ENCODE measurements at places on chromosomes 3 and 15.

DNA sequence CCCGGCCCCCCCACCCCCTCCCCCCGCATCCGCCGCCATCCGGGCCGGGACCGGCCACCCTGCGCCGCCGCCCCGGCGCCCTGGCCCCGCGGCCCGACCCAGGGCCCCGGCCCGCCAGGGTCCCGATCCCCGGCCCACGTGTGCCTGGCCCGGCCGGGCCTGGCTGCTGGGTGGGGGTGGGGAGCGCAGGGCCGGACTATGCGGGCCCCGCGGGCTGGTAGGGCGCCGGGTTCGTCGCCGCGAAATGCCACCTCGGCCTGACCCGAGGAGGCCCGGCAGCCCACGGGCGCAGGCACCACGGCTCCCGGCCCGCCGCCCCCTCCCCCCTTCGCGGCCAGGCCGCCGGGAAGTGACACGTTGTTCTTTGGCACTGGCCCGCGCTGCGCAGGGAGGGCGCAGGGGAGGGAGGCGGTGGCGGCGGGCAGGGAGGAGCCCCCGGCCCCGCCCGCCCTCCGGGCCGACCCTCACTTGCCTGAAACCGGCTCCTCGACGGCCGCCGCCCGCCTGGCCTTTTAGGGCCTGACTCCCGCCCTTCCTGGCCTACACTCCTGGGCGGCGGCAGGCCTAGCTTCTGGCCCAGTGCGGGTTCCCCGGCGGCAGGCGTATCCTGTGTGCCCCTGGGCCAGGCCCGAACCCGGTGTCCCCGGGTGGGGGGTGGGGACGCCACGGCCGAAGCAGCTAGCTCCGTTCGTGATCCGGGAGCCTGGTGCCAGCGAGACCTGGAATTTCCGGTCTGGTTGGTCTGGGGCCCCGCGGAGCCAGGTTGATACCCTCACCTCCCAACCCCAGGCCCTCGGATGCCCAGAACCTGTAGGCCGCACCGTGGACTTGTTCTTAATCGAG is 515 bp downstream of the EIF4G1 start:
- peak; percentile 64 for DNase-seq

DNA sequence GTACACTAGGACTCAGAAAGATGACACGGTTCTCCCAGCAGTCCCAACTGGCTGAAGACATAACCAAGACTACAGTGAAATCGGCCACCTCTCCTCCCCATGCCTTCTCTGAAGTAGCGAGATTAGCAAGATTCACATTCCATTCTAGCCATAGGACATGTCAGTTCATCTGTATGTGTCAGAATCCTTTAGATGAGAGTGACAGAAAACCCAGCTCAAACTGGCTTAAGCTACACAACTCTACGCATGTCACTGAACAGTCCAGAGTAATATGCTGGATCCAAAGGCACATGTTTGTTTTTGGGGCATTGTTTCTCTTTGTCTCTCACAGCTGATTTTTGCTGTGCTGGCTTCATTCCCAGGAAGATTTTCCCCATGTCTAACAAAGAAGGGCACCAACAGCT is 75.8 kb downstream of the RARB start:
- DNase-seq: no peak

- DNase-seq: no peak
Measured at GRCh38 chr3:181761906-181762305, 50.2 kb downstream of the SOX2 start.

GRCh38 chr3:107560166-107560565 is 37.4 kb downstream of the BBX start:
- no peak for DNase-seq

GRCh38 chr3:55668359-55668758 is 181.3 kb upstream of the WNT5A start:
- no peak for DNase-seq

GRCh38 chr3:111465081-111465670 is 76.8 kb upstream of the CD96 start:
- no peak for DNase-seq

GRCh38 chr15:37106490-37107001 is 6.2 kb upstream of the MEIS2 start:
- DNase-seq: no peak

DNA sequence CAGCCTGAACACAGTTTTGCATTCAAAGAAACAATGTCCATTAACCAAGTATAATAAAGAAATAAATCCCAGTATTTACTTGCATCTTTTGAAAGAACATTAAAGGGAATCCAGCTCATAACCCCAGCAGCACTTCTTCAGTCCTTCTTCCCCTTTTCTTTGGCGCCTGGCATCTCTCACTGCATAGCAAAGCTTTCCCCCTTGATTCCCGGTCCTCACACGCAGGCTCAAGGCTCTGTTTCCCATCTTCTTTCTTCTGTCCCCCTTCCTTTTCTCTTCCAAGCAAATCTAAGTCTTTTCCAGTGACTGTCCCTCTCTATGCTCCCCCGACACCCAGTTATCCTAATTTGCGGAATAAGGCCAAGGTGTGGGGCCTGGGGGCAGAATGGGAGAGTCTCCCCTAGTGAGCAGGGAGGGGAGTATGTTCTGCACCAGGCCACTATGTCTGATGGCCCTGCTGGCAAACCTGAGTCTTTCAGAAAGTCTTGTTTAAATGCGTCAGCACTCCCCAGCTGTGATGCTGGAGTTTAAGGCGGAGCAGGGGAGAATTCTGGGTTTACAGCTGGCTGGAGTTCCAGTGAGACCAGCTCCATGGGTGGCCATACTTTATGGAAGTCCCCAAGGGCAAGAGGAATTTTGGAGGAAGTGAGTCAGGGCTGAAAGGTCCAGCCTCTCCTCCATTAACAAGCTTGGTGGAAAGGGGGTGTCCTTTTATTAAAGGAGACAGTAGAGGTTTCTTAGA is 42.1 kb downstream of the GOLGA6A start:
- DNase-seq: no peak

DNA sequence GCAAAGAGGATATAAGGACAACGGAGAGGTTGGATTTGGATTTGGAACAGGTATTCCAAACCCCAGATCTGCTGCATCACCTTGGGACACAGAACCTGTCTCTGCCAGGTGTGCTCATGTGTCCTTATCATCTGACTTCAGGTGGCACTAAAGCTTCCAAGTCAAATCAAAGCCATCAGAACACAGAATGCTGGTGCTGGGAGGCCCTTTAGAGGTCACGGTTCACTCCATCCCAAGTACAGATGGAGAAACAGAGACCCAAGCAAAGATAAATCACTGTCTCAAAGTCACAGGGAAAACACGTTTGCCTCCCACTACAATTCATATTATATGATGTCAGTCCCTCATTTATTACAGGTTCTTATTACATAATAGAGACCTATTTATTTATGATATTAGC is 72.8 kb downstream of the HES1 start:
- no peak for DNase-seq

DNA sequence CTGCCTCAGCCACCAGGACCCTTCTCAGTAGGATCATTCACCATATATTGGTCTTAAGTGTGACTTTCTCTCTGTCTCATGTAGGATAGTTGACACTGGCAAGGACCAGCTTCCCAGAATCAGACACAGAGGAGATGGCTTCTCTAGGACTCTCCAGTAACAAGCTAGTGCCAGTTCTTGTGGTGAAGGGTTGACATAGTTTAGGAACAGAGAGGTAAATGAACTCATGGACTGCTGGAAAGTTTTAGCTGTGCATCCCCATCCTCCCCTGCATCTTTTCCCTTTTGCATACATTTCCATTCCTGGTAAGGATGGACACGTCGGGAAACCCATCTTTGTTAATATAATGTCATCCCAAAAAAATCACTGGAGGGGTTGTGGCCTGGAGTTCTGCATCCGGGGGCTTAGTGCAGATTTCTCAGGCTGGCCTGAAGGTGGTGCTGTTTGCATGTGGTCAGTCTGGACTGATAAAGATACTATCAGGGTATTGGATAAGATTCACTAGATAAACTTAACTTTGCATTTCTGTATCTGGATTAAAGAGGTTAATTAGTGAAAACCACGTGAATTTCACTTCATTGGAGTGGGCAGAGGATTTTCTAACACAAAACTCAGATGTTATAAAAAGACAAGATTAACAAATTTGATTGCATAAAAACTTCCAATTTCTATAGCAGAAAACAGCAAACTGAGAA is 110.8 kb downstream of the TBC1D2B start:
- DNase-seq: peak; percentile 26

GRCh38 chr3:177711637-177712036 is 514.4 kb upstream of the TBL1XR1 start:
- no peak for DNase-seq

- no peak for DNase-seq
Measured at GRCh38 chr15:74831813-74832495, 5.5 kb downstream of the CPLX3 start.

Measured in activated T-helper 1 cell treated with anti-CD3 and anti-CD28 coated beads, Interleukin-2, amount 50 U/mL, for 16 hours (primary cell).